NCI-H146 (cell line): ENCODE measurements at places on chromosomes 6 and 20.

- no peak for DNase-seq
Measured at GRCh38 chr6:139376017-139376330, 1.5 kb upstream of the CITED2 start.

- DNase-seq, result no peak
Measured at GRCh38 chr6:43091020-43091419, 14.9 kb downstream of the PTK7 start.

DNA sequence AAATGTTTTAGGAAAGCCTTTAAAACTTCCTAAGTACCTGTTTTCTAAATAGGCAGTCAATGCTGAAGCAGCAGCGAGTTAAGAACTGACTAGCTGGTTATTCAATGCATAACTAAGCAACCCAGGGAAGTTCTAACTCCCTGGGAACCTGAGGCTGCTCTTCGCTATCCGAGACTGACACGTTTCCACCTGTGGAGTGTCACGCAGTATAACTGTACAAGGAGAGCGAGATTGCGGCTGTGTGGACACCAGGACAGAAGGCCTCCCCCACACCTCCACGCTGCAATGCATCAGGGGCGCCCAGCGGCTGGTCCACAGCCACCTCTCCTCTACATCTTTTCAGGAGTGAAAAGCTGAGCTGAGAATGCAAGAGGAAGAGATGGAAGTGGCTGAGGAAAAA lies 8.0 kb downstream of the PXDC1 start:
- DNase-seq, result no peak

DNA sequence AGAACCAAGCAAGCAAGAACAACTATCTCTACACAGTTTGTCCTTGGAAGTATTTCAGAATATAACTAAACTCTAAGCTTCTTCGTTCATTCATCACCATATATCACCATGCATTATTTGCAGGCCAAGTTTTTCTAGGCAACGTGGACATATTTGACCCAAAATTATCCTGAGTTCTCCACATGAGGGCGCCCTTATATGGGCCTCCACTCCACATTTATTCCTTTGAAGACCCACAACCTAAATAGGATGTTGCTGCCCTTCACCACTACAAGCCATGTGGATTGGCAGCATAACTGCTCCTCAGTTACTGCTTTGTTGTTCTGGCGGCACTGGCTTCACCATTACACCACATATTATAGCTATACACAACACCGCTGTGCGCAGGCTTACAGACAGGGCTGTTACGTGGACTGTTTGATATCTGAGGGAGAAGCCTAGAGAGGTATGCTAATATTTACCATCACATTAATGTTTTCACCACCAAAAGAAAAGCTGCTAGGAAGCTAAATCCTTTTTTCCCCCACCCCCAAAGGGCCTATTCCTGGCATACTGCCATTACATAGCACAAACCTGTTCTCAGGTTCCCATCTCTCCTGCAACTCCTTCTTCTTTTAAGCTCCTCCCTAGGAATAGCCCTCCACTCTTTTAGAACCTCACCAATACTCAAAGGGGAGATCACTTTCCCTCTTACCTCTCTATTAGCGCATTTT lies 411.7 kb downstream of the C6orf118 start:
- peak; percentile 58 for DNase-seq

DNA sequence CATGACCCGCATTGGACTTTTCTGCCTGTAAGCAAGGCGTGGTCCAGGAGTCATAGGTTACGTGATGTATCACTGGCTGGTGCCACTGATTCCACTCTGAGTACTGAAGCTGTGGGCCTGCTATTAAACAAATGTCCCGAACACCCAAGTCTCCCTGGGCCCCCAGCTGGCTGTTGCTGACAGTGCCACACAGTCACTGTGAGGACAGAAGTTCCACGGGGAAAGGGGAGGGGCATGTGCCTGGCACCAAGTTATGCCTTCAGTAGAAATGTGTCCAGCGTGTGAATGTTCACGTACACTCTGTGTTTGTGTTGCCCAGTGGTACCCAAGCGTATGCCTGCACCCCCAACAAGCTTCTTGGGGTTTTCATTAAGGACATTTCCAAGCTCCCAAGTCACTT lies 171.4 kb upstream of the QKI start:
- DNase-seq, result no peak

DNA sequence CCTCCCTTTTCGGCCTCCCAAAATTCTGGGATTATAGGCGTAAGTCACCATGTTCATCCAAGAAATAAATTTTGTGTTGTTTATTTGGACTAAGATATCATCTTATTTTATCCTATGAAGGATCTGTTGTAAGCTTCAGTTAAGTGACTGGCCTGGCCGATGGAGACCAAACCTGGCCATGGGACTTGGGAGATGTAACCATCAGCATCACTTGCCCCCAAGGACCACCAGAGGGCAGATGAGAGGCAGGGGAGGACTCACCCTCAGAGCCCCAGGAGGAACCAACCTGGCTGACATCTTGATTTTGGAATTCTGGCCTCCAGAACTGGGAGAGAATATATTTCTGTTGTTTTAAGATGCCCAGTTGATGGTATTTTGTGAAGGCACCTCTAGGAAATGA lies 266.7 kb downstream of the CDH26 start:
- DNase-seq, result peak; percentile 37

DNA sequence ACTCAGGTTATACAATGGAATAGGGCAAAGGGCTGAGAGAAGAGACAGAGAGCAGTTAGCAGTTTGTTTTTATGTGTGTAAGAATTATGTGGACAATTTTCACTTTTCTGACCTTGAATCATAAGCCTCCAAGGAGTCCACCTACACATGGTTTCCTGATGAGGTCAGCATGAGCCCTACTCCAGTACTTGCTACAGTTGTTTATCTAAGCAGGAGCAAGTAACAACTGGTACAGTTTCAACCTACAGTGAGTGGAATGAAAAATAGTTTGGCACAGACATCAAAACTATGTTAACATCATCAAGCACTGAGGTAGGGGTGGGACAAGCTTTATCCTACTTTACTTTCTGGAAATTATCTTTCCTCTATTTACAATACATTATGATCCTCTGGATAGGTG lies 426.7 kb upstream of the ID4 start:
- DNase-seq, result no peak

DNA sequence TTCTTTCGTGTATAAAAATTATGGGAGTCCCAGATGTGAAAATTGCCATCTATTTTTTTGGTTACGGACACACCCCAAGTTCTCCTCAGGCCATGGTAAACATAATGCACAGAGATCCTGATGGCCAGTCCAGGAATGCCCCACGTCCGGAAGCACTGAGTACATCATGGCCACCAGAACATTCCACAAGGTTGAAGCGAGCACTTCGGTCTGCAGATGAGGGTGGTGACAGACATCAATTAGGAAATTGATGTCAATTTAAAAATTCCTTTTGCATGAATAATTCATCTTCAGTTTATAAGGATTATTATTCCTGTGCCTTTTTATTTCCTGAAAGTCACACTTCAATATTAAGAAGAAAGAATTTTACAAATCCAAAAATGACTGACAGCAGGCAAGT lies 13.2 kb upstream of the EXOC2 start:
- DNase-seq, result no peak

DNA sequence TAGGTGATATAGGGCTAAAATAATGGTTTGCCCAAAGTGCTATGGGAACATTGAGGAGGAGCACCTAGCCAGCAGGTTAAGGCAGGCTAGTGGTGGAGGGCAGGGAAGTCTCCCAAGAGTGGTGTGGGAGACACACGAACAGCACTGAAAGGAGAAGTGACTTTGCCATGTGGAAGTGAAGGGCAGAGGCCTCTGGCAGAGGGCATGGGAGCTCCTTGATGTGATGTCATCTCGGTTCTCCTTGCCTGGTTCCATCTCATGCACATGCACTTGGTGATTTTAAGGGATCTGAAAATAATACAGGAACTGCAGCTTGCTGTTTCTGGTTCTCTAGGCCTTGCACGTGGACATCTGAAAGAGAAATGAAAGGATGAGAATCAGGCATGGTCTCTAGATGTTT lies 4.7 kb upstream of the MAP3K4 start:
- no peak for DNase-seq

GRCh38 chr20:9195031-9195430 lies 126.1 kb downstream of the PLCB4 start:
- no peak for DNase-seq
